Activated T-helper 1 cell treated with anti-CD3 and anti-CD28 coated beads, Interleukin-12 subunit alpha, Interleukin-12 subunit beta, Interleukin-2, Interleukin-4 antibody, amounts not matched to agents 30 ng/mL and 10 ng/mL and 1 ng/mL, durations not matched to agents 14 hours and 24 hours and 36 hours (primary cell): ENCODE measurements at places on chromosomes 16 and 17.
A peak's percentile ranks its signal among the peaks of the same experiment; 100 is the strongest.

- H3K36me3 ChIP-seq = no peaks in the 10 kb centered on the region
- H3K4me3 ChIP-seq = no peak overlapping the region
- no peaks in the 10 kb centered on the region for H3K27me3 ChIP-seq
- DNase-seq = no peak
These were observed 238.6 kb upstream of the GSE1 start for GRCh38 chr16:85374571-85374872.

GRCh38 chr17:46191322-46192188 is 1.7 kb downstream of the KANSL1 start:
- DNase-seq = peak; percentile 25
- peaks cover 8% of the 10 kb centered on the region for H3K36me3 ChIP-seq
- H3K4me3 ChIP-seq = peak overlapping the region; percentile 86
- H3K4me1 ChIP-seq = peaks cover 72% of the 10 kb centered on the region

DNA sequence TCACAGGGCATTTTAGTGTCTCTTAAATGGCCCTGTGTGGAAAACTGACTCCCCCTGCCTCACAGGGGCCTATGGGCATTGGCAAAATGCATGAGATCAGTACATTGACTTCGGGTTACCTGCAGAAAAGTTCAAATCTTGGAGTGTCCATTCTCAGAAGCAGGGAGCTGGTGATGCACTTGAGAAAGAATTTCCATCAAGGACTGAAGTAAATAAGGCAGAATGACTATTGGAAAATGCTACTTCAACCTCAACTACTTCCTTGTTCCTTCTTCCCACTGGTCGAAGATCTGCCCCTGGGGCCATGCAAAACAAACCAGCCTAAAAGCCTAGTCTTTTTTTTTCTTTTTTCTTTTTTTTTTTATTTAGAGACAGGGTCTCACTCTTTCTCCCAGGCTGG is 13.8 kb upstream of the GSDMA start:
- peaks cover 42% of the 10 kb centered on the region for H3K4me1 ChIP-seq
- no peaks in the 10 kb centered on the region for H3K36me3 ChIP-seq
- peaks cover 7% of the 10 kb centered on the region for H3K27me3 ChIP-seq
- no peak overlapping the region for H3K4me3 ChIP-seq
- DNase-seq = no peak

GRCh38 chr17:50922721-50923405 is 56.7 kb upstream of the TOB1 start:
- no peak for DNase-seq
- peaks cover 9% of the 10 kb centered on the region for H3K27me3 ChIP-seq
- H3K4me3 ChIP-seq = no peak overlapping the region

DNA sequence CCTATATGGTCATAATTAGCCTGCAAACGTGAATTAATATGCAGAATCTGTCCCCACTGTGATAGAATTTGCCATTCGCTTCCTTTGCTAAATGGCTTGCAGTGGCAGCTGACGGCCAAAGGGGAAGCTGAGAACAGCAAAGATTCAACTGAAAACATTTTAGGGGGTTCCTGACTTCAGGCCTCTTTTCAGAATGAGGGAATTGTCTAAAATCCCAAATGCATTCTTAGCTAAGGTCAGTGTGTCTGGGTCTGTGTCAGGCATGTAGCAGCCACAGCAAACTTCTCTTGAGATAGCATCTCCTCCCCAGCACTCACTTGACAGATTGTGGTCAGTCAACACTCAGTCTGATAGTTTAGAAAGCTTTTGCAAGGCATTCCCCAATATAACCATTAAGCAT is 701.1 kb downstream of the WWOX start:
- H3K36me3 ChIP-seq = peaks cover 3% of the 10 kb centered on the region
- H3K27me3 ChIP-seq = peaks cover 6% of the 10 kb centered on the region
- peak overlapping the region; percentile 63 for H3K27ac ChIP-seq
- DNase-seq = no peak
- peaks cover 20% of the 10 kb centered on the region for H3K4me1 ChIP-seq
- no peak overlapping the region for H3K4me3 ChIP-seq

DNA sequence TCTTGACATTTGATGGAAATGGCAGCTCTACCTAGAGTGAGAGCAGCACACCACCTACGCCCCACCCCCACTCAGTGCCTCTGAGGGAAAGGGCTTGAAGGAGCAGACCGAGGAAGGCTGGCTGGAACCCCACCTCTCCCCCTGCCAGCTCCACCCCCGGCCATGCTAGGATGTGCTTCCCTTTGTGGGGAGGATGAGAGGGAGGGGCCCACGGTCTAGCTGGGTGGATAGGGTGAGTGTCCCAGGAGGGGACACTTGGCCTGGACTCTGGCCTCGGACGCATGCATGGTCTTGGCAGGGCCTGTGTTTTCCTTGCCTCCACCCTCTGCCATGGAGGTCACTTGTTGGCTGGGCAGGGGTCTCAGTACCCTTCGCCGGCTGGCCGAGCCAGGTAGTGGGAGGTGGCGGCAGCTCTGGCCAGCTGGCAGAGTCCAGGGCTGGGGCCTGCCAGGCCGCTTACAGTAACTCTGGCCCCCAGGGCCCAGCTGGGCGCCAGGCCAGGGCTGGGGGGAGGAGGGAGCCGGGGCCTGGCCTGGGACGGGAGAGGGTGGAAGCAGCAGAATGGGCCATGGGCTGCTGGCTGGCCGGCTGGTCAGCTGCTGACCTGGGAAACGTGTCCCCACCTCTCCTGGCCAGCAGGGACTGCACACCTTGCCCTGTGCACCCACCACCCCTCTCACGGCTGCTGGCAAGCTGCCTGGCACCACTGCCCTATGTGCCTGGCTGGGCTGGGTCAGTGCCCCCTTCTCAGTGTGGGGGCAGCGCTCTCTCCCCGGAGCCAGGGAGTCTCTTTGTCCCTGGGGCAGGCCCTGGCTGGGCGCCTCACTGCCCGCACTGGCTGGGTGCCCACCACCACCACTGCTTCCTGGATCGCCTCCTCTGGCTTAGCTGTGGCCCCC is 23.0 kb downstream of the RARA start:
- peak overlapping the region; percentile 79 for H3K27ac ChIP-seq
- H3K27me3 ChIP-seq = no peaks in the 10 kb centered on the region
- H3K4me1 ChIP-seq = peaks cover 80% of the 10 kb centered on the region

GRCh38 chr16:64455275-64455674 is 666.6 kb downstream of the CDH11 start:
- H3K36me3 ChIP-seq = no peaks in the 10 kb centered on the region
- no peak overlapping the region for H3K4me3 ChIP-seq
- no peaks in the 10 kb centered on the region for H3K27me3 ChIP-seq
- no peak for DNase-seq
- no peak overlapping the region for H3K27ac ChIP-seq

GRCh38 chr17:6700948-6701307 is 12.2 kb downstream of the SLC13A5 start:
- no peak overlapping the region for H3K27ac ChIP-seq
- H3K27me3 ChIP-seq = peaks cover 10% of the 10 kb centered on the region
- H3K4me3 ChIP-seq = no peak overlapping the region
- no peaks in the 10 kb centered on the region for H3K36me3 ChIP-seq

DNA sequence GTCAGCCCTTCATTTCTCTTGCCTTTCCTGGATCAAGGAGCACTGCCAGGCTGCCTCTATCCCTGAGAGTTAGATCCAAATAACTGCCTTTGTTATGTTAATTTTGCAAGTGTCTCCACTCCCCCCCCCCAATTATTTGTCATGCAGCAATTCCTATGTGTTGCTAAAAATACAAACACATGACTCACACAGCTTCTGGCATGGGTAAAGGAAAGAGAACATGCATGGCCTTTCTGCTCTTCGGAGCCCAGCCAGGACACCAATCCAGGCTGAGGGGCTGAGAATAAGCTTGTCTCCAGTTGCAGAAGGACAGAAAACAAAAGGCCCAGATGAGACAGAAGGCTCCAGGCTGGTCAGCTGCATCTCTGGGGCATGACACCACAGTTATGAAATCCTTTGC is 148.0 kb upstream of the TNRC6C start:
- H3K27me3 ChIP-seq = peaks cover 14% of the 10 kb centered on the region
- no peak overlapping the region for H3K27ac ChIP-seq
- H3K4me1 ChIP-seq = no peaks in the 10 kb centered on the region

DNA sequence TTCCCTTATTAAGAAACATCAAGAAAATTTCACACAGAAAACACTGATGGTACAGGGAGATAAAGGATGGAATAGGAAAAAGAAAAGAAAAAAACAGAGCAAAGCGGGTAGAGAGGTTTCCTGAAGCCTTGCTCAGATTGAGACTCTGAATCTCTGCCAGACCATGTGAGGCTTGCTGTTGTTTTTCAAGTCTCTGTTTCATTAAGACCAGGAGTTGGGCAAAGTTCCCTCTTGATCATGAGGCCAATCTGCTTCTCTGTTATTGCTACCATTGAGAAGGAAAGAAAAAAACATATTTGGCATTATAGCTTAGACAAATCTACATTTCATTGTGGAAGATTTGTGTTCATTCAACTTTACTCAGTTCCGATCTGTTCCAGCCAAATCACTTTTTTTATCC is 201.6 kb upstream of the SOX9 start:
- no peak for DNase-seq
- no peaks in the 10 kb centered on the region for H3K27me3 ChIP-seq
- no peak overlapping the region for H3K27ac ChIP-seq
- H3K4me3 ChIP-seq = no peak overlapping the region
- no peaks in the 10 kb centered on the region for H3K36me3 ChIP-seq

DNA sequence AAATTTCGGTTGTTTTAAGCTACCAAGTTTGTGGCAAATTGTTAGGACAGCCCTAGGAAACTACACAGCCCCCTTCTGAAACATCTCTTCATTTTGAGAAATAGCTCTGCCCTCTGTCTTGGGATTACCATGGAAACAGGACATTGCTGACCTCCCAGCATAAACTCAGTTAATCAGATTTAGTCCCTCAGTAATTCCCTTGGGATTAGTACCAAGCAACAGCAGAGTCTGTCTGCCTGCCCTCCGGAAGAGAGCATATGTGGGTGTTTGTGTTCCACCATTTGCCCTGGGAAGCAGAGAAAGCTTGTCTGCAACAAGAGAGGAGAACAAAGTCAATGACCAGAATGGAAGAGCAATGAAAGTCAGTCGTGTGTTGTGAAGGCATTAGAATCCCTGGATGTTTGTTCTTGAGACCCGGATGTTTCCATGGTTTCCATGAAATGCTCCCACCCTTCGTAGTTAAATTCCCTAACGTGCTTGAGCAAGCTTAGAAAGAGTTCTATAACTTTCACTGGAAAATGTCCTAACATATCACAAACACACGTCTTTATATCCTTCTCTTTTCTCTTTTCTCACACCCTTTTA is 26.2 kb downstream of the NUDT7 start:
- H3K36me3 ChIP-seq = no peaks in the 10 kb centered on the region
- no peak overlapping the region for H3K4me3 ChIP-seq
- no peaks in the 10 kb centered on the region for H3K4me1 ChIP-seq
- peaks cover 10% of the 10 kb centered on the region for H3K27me3 ChIP-seq
- no peak overlapping the region for H3K27ac ChIP-seq
